AG09309 (cell line): ENCODE measurements at places on chromosomes 13 and 19.

DNA sequence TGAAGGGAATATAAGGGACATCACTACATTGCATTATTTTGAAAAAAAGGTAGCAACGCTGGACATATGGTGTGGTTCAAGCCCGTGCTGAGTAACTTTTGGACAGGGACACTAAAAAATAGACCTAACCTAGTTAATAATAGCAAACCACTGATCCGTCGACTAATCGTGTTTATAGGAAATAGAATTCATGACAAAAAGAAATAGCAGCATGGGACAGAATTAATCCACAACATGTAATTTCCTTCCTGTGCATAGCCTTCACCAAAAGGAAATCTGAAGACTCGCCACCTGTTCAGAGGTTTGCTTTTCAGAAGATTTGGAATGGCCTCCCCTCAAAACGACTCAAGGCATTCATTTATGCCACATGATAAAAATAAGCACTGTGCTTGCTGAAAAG, 128.7 kb downstream of the FGF14 start:
- no peak for DNase-seq

DNA sequence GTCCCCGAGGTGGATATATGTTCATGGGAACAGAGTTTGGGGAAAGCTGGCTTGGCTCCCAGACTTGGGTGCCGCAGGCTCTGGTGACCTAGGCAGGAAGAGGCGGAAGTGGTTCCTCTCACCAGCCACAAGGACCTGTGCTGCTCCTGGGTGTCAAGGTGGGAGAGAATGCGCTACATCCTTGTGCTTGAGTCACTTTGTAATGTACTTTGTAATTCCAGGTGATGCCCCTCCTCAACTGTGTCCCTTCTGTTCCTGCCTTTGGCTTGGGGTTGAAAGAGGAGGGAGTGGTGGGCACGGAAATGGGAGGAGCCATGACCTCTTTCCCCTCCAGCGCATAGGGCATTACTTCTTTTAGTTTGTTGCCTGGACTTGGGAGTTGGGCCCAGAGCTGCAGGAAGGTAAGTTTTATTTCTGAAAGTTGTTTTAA, 10.9 kb downstream of the GARRE1 start:
- DNase-seq: no peak

DNA sequence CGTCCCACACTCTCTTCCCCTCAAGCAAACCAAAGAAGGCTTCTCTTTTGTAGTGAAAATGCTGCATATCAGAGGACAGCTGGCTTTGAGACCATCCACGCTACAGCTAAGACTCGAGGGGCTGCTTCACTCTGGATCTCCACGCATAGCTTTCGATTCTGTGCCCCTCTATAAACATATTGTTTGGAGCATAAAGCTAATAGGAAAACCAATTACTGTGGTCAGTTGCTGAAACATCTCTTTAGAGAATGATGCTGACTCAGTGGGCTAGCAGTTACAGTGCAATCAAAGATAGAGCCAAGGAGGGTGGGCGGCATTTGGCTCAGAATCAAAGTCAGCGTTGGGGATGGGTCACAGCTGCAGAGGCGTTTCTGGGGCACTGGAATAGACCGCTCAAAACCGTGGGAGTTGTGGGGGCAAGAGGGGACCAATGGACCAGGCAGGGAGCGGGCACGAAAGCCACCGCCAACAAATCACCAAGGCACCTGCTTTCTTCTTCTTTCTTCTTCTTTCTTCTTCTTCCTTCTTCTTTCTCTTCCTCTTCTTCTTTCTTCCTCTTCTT, 76.7 kb downstream of the RASL11A start:
- no peak for DNase-seq

GRCh38 chr13:86846501-86846900, 824.7 kb upstream of the SLITRK5 start:
- DNase-seq: no peak

DNA sequence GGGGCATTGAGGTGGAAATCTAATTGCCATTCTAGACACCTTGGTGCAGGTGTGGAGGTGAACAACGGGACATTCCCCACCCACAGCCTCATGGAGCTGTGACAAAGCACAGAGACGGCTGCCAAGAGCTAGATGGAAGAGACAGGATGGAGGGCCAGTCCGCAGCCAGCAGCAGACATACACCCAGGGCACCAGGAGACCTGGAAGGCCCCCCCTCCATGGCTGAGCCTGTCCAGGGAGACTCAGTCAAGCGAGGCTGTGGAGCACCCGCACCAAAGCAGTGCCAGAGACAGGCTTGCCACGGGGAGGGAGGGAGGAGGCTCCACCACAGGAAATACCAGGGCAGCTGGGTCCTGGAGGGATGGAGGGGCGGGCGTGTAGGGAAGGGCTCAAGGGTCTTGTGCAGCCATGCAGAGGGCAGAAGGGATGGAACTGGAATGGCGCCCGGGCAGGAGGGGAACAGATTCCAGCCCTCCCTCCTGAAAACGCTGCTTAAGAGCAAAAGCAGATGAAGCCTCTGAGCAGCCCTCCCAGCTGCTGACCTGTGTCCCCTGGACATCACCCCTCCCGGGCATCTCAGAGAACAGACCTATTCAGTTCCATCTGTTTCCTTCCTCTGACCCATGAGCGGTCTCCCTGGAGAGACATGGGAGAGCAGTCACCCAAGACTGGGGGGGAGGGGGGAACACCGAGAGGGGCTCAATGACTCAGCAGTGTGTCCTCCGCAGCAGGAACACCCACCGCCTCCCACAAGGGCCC, 14.4 kb downstream of the EPS15L1 start:
- DNase-seq: no peak

DNA sequence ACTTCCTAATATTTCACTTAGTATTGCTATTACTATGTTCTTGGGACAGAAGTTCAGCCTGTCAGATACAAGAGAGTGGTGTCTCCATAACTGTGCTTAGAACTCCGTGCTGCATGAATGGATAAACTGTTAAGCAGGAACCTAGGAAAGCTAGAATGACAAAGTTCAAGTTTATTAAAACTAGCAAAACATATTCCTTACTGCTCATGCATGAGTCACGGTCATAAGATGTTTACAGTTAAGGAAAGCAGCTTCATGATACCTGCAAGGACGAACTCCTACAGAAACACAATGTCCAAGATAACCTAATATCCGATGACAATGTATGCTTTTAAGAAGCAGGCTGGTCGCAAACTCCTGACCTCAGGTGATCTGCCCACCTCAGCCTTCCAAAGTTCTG, 6.0 kb upstream of the ZNF765 start:
- no peak for DNase-seq

- DNase-seq: no peak
Measured at GRCh38 chr19:46337487-46337886, 9.4 kb upstream of the PPP5C start.

GRCh38 chr13:76175961-76176725, 540.0 kb downstream of the LMO7 start:
- no peak for DNase-seq

DNA sequence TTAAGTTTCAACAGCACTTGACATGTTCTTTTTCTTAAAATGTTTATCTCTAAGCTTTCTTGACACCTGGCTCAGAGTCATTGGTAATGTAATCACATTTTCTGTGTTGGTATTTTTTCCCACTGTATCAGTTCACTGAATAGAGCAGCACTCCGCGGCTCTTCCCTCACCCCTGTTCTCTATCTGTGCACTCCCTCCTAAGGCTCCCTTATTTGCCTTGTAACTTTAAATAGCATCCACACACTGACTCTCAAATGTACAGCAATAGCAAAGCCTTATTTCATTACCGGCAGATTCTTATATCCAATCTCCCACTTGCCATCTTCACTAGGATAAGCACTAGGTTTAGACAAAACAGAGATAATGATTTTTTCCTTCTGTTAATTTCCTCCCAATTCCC, 935.5 kb upstream of the SLC10A2 start:
- no peak for DNase-seq

DNA sequence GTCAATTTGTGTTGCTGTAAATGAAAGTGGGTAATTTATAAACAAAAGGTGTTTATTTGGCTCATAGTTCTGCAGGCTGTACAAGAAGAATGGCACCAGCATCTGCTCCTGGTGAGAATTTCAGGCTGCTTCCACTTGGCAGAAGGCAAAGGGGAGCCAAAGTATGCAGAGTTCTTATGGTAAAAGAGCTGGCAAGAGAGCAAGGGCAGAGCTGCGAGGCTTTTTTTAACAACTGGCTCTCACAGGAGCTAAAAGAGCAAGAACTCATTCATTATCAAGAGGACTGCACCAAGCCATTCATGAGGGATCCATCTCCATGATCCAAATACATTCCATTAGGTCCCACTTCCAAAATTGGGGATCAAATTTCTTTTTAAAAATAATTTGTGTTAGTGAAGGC, 1712.7 kb downstream of the SLITRK5 start:
- DNase-seq: no peak

DNA sequence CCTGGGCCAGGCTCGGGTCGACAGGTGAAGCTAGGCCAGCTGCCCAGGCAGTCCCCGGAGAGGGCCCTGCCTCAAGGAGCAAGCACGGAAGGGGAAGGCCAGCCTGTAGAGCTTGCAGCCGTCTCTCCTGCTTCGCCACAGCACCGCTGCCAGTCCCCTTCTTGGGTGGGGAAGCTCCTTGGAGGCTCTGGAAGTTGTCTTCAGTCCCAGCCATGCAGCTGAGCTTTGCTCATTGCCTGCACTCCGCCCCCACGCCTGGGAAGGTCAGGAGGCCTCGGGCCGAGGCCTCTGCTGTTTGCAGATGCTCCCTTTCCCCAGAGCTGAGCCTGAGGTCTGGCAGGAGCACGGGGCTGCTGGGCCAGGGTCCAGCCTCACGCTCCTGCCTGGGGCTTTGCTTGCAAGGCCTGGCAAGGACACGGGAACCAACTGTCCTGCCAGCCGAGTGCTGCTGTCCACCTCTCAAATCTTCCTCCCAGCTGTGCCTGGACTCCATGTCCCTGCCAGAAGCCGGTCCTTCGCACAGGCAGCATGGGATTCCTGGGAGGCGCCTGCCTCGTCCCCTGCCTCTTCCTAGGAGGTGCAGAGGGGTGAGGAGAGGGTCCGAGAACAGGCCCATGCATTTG, 13.3 kb downstream of the PLEKHF1 start:
- no peak for DNase-seq

- DNase-seq: no peak
Measured at GRCh38 chr13:40388617-40389016, 277.8 kb downstream of the FOXO1 start.

DNA sequence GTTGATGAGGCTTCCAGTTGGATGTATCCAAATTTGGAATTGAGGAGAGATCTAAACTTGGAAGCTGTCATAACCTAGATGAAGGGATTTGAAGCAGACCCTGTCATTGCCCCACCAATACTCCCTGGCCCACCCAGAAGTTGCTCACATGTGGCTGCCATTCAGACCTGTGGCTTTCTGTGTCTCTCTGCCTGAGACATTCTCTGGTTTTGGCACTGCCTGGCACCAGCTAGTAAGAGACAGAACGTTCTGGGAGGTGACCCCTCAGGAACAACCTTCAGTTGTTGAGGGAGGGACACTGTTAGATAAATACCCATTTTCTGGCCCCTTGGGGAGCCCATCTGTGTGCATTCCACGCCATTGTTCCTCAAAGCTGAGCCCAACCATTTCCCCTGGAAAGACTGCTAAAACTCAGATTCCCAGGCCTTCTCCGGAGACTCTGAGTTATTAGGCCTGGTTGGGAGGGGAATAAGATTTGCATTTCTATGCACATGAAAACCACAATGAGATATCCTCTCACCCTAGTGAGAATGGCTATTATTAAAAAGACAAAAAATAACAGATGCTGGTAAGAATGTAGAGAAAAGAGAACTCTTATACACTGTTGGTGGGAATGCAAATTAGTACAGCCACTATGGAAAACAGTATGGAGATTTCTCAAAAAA, 290.4 kb downstream of the TSHZ3 start:
- DNase-seq: no peak

DNA sequence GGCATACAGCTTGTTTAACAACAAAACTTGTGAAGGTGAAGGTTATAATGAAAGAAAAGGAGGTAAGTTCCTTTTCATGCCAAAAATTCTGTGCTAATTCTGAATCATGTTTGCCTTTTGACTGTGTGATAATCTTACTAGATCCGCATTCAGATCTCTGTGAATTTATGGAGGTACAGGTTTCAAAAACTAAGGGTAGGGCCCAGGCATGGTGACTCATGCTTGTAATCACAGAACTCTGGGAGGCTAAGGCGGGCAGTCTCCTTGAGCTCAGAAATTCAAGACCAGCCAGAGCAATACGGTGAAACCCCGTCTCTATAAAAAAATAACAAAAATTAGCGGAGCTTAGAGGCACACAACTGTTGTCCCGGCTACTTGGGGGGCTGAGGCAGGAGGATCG, 45.9 kb downstream of the PCDH9 start:
- no peak for DNase-seq

DNA sequence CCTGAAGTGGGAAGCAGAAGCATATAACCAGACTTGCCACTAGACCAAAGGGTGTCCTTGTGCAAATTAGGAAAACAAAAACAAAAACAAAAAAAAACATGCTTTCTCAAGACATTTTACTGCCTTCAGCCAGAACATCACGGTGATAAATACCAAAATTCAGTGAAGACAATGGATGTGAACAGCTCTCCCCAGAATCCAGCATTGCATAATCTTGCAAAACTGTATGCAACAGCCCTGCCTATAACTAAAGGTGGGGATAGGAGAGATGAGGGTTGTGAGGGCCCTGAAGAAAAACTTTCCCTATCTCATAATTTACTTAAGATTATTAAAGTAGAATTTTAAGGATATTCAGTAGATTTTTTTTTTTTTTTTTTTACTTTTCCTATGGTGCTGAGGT, 24.9 kb upstream of the NDFIP2 start:
- DNase-seq: no peak

DNA sequence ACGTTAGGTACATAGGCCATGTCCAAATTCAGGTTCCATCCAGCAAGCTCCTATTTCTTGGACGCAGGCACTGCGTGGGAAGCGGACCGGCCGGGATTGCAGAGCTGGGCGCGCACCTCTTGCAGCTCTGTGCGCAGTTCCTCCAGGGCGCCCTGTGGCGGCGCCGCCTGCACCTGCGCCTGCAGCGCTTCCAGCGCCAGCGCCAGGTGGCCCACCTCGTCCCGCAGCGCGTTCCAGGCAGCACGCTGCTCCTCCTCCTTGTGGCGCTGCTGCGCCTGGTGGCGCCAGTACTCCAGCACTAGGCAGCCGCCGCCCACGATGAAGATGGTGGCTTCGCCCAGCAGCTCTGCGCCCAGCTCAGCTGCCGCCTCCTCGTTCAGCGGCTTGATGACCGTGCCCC, 31.1 kb downstream of the OPA3 start:
- no peak for DNase-seq

GRCh38 chr19:2333027-2333806, 4.7 kb downstream of the SPPL2B start:
- no peak for DNase-seq

- no peak for DNase-seq
Measured at GRCh38 chr13:30305456-30305970, 1.8 kb downstream of the KATNAL1 start.
